ENCODE measurements at places on chromosomes 16 and 17.

DNA sequence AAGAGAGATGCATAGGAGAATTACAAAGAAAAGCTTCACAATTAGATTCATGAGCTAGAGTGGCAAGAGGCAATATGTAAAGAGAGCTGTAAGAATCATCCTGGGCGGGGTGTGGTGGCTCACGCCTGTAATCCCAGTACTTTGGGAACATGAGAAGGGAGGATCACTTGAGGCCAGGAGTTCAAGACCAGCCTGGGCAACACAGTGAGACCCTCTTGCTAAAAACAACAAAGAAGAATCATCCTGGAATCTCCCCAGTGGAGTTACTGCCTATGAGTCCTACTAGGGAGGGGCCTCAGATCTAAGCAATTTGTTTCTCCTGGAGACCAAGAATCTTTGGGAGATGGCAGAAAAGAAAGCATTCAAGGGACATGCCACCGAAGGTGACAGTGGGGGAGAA, 119.1 kb downstream of the HIC1 start:
- DNase-seq: no peak

- no peak for DNase-seq
These were observed 50.5 kb downstream of the JPH3 start for GRCh38 chr16:87652799-87653198.

- no peak for DNase-seq
These were observed 458.1 kb downstream of the SOX9 start for GRCh38 chr17:72578817-72579470.

DNA sequence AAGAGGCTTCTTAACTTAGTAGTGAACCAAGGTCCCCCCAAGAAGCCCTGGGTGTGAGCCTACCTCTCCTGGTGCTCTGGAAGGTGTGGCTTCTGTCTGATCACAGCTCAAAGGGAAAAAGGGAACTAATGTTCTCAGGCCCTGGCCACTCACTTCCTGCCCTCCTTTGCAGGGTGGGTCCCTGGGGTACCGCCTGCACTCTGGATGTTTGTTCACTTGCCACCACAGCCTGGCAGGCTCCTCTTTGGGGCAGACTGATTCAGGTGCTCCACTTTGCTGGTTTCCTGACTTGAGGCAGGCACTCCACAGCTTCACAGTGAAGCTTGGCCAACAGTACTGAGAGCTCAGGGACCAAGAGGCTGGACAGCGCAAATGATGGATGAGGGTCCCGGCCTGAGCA, 5.9 kb upstream of the MYO15A start:
- DNase-seq: no peak

DNA sequence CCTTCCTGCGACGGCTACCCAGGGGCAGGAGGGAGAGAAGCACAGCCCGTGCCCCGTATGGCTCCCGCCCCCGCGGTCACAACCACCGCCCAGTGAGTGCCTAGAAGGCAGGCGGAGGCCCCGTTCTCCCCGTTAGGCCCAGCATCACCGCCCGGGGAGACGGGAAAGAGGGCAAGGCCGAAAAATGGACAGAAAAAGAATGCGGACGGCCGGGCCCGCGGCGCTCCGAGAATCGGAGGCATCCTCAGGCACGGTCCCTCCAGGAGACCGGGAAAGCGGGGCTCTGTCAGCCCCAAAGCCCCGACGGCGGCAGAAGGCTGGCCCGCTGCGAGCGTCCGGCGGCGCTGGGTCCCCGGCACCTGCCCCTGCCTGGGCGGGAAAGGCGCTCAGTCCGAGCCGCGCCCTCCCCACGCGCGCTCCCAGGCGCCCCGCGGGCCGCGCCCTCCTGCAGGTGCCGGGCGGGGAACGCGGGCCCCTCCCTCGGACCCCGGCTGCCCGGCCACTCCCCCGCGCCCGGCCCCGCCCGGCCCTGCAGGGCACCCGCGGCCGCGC, 407 bp downstream of the MCRIP1 start:
- DNase-seq: no peak

DNA sequence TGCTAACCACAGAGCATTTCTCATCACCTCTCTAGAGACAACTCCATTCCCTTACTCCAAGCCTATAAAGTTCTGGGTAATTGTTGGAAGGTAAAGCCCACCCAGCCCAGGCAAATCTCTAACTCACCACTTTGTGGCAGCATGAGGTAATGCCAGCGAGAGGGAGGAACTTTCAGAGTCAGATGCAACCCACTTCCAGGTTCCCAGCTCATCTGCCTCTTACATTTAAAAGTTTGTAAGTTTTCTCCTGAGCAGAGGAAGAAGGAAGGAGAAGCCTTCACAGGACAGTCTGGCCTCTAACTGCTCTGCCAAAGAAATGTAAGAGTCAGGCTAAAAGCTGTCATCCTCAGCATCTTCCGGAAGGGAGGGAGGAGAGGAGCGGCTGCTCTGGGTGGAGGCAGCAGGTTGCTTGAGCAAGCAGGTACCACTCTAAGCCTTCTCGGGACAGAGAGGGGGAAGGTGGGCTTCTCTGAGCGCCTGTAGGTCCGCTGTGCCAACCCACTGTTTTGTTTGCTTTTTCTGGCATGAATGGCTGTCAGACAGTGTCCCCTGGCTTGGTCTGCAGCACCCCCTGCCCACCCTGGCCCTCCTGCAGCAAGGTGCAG, 1.0 kb downstream of the ZNF319 start:
- no peak for DNase-seq

- DNase-seq: no peak
These were observed 23.8 kb upstream of the ARHGAP44 start for GRCh38 chr17:12765548-12765947.

DNA sequence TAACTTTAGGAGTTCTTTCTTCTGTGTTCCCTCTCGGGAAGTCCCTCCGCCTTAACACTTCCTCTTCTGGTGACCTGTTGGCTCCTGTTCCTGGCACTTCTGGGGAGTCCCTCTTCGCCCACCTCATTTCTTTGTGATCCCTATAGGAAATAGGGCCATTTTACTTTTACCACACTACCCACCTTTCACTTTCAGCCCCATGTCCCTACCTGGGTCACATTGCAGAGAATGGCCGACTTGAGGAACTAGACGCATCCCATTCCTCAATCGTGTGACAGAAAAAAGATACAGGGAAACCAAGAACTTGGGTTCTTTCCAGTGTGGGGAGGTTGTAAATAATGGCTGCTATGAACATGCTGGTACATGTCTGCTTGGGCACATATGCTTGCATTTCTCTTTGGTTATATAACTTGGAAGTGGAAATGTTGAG, 6.6 kb downstream of the IL21R start:
- no peak for DNase-seq

GRCh38 chr17:50684612-50685333, 22.9 kb downstream of the ANKRD40 start:
- DNase-seq: no peak

- DNase-seq: peak; percentile 26
These were observed 102.5 kb downstream of the MRM1 start for GRCh38 chr17:36703860-36704266.

- no peak for DNase-seq
These were observed 127.3 kb downstream of the PRKCA start for GRCh38 chr17:66429680-66430079.

- DNase-seq: no peak
These were observed 857.4 kb upstream of the GOT2 start for GRCh38 chr16:59591480-59591879.

DNA sequence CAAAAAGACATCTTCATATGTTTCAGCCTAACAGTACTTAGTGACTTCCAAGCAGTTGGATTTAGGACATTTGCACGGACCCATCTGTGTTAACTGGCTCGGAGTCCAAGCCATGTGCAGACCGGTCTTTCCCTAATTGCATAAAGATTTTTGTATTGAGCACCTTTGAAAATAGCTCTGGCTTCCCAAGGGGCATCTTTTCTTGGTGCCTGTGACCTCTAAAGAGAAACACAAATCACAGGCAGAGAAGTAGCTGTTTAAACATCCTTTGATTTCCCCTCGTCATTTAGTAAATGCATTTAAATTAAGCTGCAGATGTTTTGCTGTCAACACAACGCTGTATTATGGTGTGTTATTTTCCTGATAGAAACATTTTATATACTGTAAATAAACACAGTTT, 288.2 kb upstream of the SALL1 start:
- no peak for DNase-seq

GRCh38 chr16:8569650-8570346, 20.5 kb downstream of the TMEM114 start:
- DNase-seq: no peak

DNA sequence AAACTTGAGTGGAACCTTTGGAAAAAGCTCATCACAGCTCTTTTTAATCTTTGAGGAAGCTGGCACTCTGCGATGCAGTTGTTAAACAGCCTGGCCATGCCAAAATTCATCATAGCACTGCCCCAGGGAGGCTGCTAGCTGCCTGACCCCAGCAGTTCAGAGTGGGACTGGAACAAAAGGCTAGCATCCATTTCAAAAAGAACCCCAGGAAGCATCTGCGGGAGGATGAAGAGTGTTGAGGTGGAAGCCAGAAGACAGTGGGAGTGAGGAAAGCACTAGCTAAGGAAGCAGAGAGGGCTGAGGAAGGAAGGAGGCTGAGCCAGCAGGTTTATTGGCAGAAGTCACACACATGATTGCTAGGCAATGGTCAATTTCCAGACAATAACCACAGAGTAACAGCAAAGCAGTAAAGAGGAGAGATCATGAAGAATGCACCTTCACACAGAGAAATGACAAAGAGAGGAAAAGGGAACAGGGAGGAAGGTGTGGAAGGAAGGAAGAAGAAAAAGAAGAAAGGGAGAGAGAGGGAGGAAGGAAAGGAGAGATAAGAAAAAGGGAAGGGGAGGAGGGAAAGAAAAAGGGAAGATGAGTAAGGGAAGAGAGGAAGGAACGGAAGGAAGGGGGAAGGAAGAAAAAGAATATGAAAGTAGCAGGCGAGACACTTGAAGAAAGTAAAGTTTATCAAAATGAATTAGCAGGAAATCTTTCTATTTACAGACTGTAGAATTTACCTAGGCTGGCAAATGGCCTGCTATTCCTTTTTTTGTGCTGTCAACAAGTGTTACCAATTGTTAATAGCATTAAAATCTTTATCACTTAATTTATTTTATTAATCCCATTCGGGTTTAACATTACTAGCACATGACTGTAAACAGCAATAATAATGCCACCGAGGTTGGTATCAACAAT, 270.0 kb upstream of the PSMD7 start:
- DNase-seq: no peak

GRCh38 chr16:69396187-69397061, 10.6 kb upstream of the TERF2 start:
- DNase-seq: peak; percentile 30

GRCh38 chr16:30472328-30472942, at the start of gene ITGAL:
Gene ITGAL (plus strand): TSS chr16:30472742. CDS start chr16:30472838, 96 bp downstream.
- DNase-seq: peak; percentile 44

DNA sequence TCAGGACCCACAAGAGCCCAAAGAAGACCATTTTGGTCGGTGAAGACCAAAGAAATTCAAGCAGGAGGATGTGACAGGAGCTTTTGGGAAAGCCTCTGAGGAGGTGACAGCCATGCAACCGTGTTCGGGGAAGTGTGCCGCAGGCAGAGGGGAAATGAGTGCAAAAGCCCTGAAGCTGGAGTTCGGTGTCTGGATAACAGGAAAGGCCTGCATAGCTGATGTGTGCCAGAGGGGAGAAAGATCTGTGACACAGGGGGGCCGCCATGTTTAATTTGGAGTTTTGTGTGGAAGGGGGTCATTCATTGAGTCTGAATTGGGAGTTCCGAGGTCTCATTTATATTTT, 870 bp upstream of the ZC3H7A start:
- no peak for DNase-seq

DNA sequence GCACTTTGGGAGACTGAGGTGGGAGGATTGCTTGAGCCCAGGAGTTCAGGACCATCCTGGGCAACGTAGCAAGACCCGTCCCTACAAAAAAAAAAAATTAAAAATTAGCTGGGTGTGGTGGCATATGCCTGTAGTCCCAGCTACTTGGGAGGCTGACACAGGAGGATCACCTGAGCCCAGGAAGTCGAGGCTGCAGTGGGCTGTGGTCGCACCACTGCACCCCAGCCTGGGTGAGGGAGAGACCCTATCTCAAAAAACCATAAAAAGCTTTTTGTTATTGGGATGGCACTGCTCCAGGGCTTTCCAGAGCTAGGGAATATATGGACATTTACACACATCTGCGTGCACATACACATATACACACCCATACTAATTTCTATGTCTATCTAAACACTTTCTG, 8.1 kb upstream of the ARMC5 start:
- no peak for DNase-seq

GRCh38 chr17:78013683-78014467, 55.4 kb downstream of the TNRC6C start:
- no peak for DNase-seq

DNA sequence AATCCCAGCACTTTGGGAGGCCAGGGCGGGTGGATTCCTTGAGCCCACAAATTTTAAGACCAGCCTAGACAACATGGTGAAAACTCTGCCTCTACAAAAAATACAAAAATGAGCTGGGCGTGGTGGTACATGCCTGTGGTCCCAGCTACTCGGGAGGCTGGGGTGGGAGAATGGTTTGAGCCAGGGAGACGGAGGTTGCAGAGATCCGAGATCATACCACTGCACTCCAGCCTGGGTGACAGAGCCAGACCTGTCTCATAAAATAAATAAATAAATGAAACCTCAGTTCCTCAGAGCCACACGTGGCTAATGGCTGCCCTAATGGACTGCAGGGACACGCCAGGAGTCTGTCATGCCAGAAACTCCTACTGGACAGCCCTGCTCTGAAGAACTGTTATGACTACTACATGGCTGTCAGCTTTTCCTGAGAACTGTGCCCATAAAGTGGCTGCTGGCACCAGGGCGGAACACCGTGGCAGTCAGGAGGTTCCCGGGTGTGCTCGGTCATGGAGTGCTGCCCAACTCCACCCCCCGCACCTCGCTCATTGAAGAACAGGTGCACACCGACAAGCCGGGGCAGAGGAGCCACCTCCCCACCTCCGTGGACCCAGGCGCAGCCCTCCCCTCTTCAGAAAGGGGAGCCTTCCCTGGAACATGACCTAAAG, 4.3 kb downstream of the TMEM11 start:
- no peak for DNase-seq

GRCh38 chr16:28491230-28491969, 474 bp downstream of the CLN3 start:
- no peak for DNase-seq

DNA sequence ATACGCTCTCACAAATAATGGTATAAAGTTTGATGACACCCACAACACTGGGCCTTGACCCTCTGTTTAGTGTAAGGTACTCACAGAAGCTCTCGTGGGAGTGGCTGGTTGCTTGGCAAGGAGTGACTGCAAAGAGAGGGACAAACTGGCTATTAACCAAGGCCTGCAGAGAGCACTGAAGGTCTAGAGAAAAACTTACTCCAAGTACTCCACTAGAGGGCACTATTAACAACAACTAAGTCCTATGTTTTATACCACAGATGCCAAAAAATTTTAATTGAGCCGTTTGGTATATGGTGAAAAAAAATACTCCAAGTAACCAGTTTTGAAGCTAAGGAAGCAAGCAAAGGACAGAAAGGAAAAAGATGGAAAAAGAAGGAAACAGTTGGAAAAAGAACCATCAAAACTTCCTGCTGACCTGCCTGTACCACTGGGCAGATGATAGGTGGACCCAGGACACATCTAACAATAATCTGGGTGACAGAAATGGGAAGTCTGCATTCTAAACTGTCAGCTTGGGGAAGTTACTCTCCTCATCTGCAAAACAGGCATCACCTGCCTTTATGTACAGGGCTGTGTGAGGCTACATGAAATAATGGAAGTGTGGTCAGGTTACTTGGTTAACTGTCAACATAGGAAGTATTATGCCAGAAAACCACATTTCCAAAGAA, 23.2 kb downstream of the DYNC1LI2 start:
- DNase-seq: no peak

- no peak for DNase-seq
These were observed 502 bp downstream of the FAAP100 start for GRCh38 chr17:81551458-81552243.
